ENCODE measurements at places on chromosomes 5 and 9.

DNA sequence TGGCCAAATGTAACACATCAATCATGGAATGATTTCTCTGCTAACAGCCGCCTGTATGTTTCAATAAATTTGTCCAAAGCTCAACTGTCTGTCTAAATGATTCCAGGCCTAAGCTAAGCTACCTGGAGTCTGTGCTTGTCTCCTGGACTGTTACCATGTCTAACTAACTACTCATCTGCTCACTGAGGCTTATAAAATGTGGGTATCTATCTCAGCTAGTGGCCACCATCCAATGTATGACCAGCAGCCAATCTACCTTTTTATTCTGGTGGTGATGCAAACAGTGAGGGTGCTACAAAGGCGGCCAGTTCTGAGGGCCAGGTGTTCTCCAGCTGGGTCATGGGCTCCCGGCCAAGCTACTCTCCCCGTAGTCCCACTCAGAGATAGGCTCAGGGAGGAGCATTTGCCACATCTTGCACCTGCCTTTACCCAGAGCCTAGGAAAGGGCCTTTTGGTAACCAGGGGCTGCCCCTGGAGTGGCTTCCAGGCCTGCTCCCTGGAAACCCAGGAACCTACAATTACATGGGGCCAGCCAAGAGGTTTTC, 59.1 kb downstream of the PFDN1 start:
- DNase-seq, result no peak

DNA sequence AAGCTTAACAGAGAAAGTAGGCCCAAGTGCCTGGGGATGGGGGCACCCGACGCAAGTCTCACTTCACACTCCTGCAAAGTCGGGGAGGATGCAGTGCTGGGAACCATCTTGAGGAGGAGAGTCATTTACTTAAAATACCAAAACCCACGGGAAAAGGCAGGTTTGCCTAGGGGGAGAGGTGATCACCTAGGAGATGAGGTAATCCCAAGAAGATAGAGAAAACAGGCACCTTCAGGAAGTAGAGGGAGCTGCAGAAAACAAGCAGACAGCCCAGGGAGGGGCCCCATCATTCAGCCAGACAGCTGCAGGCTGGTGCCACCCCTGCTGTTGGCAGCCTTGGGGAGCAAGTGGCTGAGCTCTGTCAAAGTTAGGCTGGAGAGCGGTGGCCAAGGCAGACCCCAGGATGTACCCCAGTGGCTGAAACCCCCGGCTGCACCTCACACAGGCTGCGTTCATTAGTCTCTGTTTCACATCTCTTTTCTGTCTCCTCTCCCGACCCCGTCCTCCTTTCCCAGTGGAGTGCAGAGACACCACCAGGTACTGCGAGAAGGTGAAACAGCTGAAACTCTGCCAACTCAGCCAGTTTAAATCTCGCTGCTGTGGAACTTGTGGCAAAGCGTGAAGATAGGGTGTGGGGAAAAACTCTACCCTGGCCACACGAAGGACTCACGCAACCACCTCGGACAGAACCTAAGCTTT, 124.9 kb downstream of the SAXO1 start:
- DNase-seq, result no peak

DNA sequence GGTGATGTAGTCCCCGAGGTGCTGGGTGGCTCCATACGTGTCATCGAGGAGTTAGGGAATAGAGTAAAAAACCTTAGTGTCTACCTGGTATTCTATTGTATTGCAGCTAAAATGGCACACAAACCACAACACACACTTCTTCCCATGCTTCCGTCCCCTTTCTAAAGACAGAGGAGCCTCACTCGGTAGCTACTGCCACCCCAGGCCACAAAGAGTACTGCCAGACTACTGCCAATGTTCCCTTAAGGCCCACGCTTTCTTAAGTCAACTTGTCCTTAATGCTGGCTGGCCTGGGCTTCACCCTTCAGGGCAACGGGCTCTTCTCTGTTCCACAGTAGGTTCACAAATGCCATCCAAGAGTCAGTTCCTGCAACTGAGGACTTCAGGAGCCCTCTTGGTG, 673.0 kb downstream of the ELAVL2 start:
- DNase-seq, result no peak

DNA sequence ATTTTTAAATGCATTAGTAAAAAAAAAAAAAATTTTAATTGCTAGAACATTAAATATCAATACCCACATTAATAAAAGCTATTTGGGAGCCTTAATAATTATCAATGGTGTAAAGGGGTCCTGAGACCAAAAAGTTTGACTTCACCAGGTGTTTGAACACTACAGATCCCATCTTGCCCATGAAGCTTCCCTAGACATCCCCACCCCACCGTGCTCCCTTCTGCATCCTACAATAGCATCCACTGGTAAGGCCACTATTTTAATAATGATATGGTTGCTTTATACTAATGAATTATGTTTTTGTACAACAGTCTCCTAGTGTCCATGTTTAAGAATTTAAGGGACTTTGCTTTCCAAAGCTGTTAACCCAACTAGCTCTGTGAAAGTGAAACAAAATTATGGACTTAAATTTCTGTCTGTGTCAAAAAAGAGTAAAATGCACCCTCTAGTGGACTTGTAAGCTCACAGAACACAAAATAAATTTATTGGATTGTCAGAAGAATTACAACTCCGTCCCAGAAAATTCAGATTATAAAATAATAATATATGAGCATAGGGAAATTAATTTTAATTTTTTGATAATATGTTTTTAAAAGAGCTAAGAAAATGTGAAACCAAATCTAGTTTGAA, 76.0 kb downstream of the ARL15 start:
- peak; percentile 43 for DNase-seq

DNA sequence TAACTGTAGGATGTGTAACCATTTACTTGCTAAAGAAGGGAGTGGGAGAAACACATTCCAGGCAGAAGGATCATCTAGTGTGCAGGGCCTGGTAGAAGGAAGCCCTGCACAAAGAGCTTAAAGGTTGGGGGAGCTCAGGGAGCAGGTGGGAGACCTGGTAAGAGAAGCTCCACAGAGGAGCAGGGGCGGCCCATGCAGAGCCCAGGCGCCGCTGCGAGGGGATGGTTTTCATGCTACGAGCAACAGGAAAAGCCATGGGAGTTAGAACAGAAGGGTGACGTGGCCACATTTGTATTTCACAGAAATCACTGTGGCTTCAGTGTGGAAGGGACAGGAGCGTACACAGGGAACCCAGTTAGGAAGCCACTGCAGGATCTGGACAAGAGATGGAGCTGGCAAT, 73.1 kb downstream of the PDE6A start:
- no peak for DNase-seq

DNA sequence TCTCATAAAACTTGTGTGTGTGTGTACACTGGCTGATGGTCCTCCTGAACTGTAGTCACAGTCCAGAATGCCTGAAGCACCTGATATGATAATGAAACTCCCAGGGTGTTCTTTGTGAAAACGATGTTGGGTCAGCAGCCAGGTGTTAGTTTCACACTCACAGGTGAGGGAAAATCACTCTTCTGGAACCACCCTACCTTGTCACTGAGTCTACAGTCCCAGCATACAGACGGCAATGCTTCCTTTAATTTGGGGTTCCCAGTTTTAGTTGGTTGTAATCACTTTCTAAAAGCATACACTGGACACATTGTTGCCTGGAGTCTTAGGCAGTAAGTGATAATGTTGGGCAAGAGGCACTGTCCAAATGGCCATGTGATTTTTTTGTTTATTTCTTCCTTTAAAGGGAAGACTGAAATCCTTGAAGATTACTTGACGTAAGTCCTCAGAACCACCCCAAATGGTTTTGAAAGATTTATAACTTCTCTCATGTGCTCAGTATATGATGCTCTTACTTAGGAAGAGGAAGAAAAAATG, 18.2 kb upstream of the MGAT1 start:
- DNase-seq, result no peak

- no peak for DNase-seq
These were observed 55.4 kb upstream of the RNF130 start for GRCh38 chr5:180126716-180127681.

DNA sequence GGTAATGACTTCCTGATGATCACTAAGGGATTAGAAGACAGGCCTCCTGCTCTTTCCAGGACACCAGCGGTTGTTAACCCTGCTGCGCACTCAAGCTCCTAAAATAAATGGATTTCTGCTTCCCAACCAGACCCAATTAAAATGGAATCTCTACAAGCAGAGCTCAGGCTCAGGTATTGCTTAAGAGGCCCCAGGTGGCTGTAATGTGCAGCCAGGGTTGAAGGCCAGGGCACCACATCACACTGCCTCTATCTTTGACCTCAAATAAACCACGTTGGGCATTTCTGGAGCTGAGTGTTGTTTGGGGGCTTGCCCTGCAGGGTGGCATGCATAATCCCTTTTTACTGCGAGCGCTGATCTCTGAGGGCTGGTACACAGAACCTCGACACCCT, 108.0 kb downstream of the FBXO38 start:
- DNase-seq, result no peak

DNA sequence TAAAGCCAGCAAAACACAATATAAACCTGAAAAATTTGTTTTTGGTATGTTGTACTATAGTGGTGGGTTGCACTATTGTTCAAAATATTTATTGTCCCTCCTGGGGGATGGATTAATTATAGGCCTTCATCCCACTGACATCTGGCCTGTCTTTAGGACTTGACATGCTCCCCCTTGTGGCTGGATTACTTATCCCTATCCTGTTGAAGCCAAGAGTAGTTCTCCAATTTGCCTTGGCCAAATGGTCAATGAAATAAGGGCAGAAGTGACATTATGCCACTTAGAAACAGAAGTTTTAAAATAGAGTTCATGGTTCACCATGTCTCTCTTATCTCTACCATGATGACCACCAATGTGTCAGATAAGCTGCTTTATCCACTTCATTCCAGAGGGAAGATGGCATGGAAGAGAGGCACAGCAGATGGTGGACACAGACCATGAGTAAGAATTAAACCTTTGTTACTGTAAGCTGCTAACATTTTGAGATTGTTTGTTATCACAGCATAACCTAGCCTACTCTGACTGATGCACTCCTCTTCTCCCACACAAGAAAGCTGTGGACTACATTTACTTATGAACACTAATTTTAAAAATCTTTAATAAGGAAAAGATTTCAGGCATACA, 29.2 kb upstream of the ARHGEF28 start:
- no peak for DNase-seq

DNA sequence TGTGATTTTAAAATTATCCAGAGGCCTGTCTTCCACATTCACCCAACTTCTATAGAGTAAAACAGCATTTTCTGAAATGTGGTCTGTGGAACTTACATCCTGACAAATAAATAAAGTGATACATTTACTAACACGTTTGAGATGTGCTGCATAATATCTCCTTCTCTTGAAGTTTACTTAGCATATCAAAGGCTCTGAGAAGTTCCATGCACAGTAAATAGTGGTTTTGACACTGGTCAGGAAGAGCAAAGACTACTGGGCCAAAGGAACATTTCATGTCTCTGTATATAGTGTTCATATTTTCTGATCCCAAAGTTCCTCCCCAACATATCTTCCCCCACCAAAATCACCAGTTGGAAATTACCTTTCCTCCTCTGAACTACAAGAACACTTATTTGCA, 30.5 kb upstream of the TARS1 start:
- DNase-seq, result no peak

- no peak for DNase-seq
These were observed 4.0 kb upstream of the CLIC3 start for GRCh38 chr9:137000177-137000930.

GRCh38 chr5:148734518-148734917, 80.2 kb upstream of the HTR4 start:
- no peak for DNase-seq
